ENCODE measurements at places on chromosomes 11 and 22.

- no peak for DNase-seq
Measured at GRCh38 chr22:37014835-37015586, 4.2 kb downstream of the TST start.

- no peak for DNase-seq
Measured at GRCh38 chr11:112606656-112607055, 346.0 kb upstream of the PLET1 start.

- no peak for DNase-seq
Measured at GRCh38 chr11:26234451-26234850, 97.5 kb upstream of the ANO3 start.

GRCh38 chr11:86511086-86511551 lies 136.4 kb downstream of the CCDC81 start:
- DNase-seq = no peak

GRCh38 chr11:126140926-126141280 lies 70.5 kb downstream of the RPUSD4 start:
- DNase-seq = peak; percentile 78

DNA sequence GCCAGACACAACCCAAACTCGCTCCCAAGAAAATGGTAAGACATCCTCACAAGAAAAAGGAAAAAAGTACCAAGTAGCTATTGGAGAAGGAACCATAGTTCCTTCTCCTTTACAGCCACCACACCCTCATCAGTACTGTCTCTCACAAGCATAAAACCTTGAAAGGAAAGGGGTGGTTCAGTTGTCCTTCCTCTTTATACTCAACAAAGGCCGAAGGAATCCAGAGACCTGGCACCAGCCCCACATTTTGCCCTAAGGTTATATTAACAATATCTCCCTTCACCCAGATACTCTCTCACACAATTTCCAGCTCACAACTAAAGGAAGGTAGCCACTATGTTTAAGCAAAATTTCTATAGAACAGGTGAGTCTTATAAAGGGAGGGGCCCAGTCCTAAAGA lies 8.5 kb downstream of the FHIP1B start:
- no peak for DNase-seq

GRCh38 chr11:92416971-92417725 lies 192.5 kb downstream of the FAT3 start:
- DNase-seq = no peak

- DNase-seq = no peak
Measured at GRCh38 chr22:50151571-50152537, 18.7 kb upstream of the PANX2 start.

DNA sequence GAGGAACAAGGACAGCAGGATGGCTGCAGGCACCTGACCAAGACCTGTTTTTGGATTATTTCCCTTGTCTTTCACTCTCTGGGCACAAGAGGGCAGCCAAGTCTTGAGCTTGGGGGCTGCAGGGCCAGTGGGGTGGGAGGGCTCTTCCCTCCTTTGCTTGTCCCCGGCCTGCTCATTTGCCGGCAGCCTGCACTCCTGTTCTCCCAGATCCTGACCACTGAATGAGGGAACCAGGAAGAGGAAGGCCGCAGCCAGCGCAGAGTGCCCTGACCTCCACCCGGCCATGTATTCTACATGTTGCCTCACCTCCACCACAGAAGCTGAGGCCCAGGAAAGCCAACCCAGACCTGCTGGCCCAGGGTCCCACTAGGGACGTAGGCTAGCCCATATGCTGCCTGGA lies 15.5 kb upstream of the NNMT start:
- peak; percentile 96 for DNase-seq

DNA sequence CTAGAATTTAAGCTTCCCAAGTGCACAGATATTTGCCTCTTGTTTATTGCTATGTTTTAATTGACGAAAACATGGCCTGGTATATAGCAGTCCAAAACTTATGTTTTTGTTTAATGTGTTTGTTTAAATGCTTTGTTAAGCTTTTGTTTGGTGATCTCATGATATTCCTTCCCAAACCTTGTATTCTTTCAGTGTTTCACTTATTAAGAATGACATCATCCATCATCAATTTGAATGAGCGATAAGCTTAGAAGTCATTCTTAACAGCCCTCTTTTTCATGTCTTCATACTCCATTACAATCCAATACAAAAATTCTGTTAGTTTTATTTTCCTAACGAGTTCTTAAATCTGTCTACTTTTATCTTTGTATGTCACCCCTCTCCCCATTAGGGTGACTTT lies 206.0 kb downstream of the DYNC2H1 start:
- DNase-seq = no peak

GRCh38 chr11:77580712-77581337 lies 8.9 kb upstream of the AQP11 start:
- peak; percentile 23 for DNase-seq

DNA sequence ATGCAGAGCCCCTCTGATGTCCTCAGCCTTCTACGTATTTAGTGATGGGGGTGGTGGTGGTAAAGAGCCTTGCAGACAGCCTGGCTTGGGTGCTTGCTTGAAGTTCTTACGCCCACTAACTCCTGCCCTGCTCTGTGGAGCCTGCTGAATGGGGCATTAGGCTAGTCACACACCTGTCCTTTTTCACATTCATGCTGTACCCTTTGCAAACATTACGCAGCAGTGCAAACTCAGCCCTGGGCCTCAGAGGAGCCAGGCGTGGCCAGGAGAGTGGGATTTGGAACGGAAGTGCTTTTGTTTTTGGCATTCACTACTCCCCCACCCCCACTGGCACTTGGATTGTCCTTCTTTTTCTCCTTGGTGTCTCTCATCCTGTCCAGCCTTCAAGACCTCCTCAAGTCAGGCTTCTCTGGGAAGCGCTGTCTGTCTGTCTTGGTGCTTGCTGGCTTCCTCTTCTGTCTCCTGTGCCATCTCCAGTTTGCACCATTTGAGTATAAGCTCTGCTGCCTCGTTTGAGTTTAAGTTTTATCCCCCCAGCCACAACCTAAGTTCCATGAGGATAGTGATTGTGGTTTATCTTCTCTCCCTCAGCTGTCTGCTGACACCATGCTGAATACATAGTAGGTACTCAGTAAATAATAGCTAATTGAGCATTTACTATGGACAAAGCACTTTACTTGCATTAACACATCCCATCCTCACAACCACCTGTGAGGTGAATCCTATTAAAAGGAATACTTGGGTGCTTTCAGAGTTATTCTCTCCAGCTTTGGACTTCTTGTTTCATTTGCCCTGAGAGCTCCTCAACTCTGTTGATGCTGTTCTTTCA lies 26.7 kb downstream of the ZBTB16 start:
- DNase-seq = no peak
